ENCODE measurements at places on chromosomes 7 and 10. TPM values are rescaled to one million over a fixed set of nuclear protein-coding genes. Genes with fewer than 3 reads are reported as not detected.

ZNF679 gene
- total RNA-seq: not detected

MEST gene
- 59.8 TPM for total RNA-seq

BNIP3 gene
- total RNA-seq: 50.9 TPM

TNS3 gene
- total RNA-seq: 21.4 TPM

GPR15LG gene
- not detected for total RNA-seq

CAV2 gene
- 150 TPM for total RNA-seq

RPA3 gene
- 40.0 TPM for total RNA-seq

SRRM3 gene
- 0.91 TPM for total RNA-seq

COMMD3 gene
- total RNA-seq: 57.5 TPM

FXYD4 gene
- not detected for total RNA-seq

HIBADH gene
- 63.4 TPM for total RNA-seq

FERD3L gene
- total RNA-seq: not detected

IKZF5 gene
- total RNA-seq: 1.9 TPM

ADARB2 gene
- 0.61 TPM for total RNA-seq

CNNM2 gene
- total RNA-seq: 1.6 TPM

NRCAM gene
- total RNA-seq: 31.9 TPM

CADPS2 gene
- total RNA-seq: 47.7 TPM

GPR85 gene
- 1.2 TPM for total RNA-seq

VGF gene
- total RNA-seq: 0.32 TPM

TLX1 gene
- 0.15 TPM for total RNA-seq

TRIM73 gene
- total RNA-seq: 0.32 TPM

FKBP6 gene
- not detected for total RNA-seq

CYP2E1 gene
- not detected for total RNA-seq

GPER1 gene
- total RNA-seq: not detected

NPFFR1 gene
- total RNA-seq: not detected

LRMDA gene
- 0.46 TPM for total RNA-seq

CDHR1 gene
- total RNA-seq: under 0.01 TPM

CACNA2D1 gene
- total RNA-seq: 54.6 TPM

ANKRD61 gene
- total RNA-seq: not detected

FBH1 gene
- total RNA-seq: 104 TPM

IMMP2L gene
- 6.2 TPM for total RNA-seq

AOC1 gene
- total RNA-seq: not detected

ZPBP gene
- not detected for total RNA-seq

SORBS1 gene
- total RNA-seq: 0.32 TPM

RPEL1 gene
- 0.32 TPM for total RNA-seq

TSPAN33 gene
- 0.30 TPM for total RNA-seq

LIPF gene
- total RNA-seq: not detected

CHRM2 gene
- total RNA-seq: not detected

GOLGA7B gene
- not detected for total RNA-seq

CUZD1 gene
- total RNA-seq: 0.91 TPM

VWC2 gene
- total RNA-seq: not detected

TFPI2 gene
- 254 TPM for total RNA-seq

CAMK1D gene
- total RNA-seq: 0.32 TPM

TUBB8 gene
- not detected for total RNA-seq

CFTR gene
- not detected for total RNA-seq

ARHGEF35 gene
- total RNA-seq: 0.91 TPM

CYP2C8 gene
- total RNA-seq: not detected

KRIT1 gene
- 40.4 TPM for total RNA-seq

HMX2 gene
- total RNA-seq: not detected

CALML3 gene
- total RNA-seq: not detected

LIPN gene
- total RNA-seq: not detected

Data from epithelial cell of umbilical artery (primary cell).